ENCODE measurements at places on chromosomes 12 and 14.

- no peak for DNase-seq
Measured at GRCh38 chr12:19298836-19299605, 140.3 kb upstream of the AEBP2 start.

GRCh38 chr14:35855876-35856481 is 29.8 kb downstream of the BRMS1L start:
- DNase-seq: no peak

GRCh38 chr14:79660053-79660939 is 551.0 kb downstream of the DIO2 start:
- DNase-seq: no peak

- no peak for DNase-seq
Measured at GRCh38 chr12:53115112-53115890, 12.0 kb downstream of the SOAT2 start.

GRCh38 chr12:111616177-111616623 is 17.1 kb upstream of the ATXN2 start:
- no peak for DNase-seq

DNA sequence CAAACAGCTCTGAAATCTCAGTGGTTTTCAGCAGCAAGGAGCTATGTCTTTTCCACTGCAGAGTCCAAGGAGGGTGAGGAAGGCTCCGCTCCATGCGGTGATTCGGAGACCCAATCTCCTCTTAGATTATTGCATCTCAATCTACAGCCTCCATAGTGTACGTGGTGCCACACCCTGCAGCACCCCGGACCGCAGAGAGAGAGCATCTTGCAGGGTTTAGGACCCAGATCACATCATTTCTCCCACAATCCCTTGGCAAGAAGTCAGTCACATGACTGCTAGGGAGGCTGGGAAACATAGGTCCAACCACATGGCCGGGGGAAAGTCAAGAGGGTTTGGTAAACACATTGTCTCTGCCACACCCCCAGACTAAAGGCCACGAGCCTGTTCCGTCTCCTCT is 209.4 kb upstream of the TMEM132C start:
- no peak for DNase-seq

DNA sequence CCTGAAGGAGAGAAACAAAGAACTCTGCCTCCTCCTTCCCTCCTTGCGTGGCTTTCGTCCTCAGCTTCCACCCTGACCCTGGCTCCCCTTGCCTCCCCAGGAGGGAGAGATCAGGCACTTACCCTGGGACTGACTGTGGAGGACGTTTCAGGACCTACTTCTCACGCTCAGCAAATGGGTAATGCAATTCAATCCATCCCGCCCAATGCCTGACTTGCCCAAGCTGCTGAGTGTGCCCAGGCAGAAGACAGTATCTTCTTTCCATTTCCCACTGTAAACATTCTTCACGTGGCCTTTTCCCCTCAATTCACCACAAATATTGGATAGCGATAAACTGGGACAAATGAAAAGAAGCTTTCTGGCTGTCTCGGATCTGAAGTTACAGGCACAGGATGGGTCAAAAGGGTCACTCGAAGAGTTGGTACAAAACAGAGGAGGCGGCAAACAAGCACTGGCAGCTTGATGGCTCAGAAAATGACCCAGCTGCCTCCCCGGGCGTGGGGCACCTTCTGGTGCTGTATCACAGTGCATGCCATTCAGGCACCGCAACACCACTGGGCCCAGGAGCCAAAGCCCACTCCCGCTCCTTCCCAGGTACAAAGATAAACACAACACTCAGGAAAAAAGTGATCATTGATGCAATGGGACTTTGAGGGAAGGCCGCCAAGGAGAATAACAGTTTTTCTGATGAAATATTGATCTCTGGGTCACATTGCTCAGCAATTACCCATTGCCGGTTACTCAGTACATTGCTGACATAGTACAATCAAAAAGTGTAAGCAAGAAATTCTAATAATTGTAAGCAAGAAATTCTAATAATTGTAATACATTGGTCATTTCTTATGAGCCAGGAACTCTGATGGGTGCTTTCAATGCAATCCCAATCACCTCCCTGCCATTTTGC is 65.8 kb downstream of the TRIM9 start:
- DNase-seq: no peak

DNA sequence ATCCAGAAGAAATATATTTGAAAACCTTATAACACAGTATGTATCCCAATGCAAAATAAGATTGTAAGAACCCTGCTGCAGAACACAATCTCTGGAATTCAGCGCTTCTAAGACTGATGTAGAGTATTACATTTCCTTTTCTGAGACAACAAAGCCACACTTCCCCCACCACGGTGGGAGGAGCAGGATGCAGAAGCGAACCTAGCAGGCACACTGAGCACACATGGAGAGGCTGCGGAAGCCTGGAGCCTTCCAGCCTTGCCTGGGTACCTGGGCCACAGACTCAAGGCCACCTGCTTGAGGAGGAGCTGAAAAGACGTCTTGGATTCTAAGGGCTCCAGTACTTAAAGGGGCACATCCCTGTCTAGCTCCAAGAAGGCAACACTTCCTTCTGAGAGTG is 46.4 kb downstream of the TCHP start:
- peak; percentile 17 for DNase-seq

Measured in lung microvascular endothelial cell (primary cell).